ENCODE measurements at places on chromosomes 7 and 10. TPM values are rescaled to one million over a fixed set of nuclear protein-coding genes. Genes with fewer than 3 reads are reported as not detected.

The CCDC136 gene
- total RNA-seq: 16.4 TPM

The GIMAP1 gene
- 3.2 TPM for total RNA-seq

The SAMD9L gene
- total RNA-seq: 11.8 TPM

The CYP2C8 gene
- total RNA-seq: 0.31 TPM

The DKK1 gene
- total RNA-seq: 0.51 TPM

The CCL26 gene
- total RNA-seq: not detected

The GOLGA7B gene
- total RNA-seq: 0.10 TPM

The WNT2 gene
- total RNA-seq: 2.7 TPM

The TAC1 gene
- 0.82 TPM for total RNA-seq

The SPDYE2 gene
- total RNA-seq: not detected

The CUX1 gene
- total RNA-seq: 123 TPM

The ADIRF gene
- 13.2 TPM for total RNA-seq

The CLEC2L gene
- not detected for total RNA-seq

The GRB10 gene
- 28.5 TPM for total RNA-seq

The OR2A12 gene
- not detected for total RNA-seq

The FZD8 gene
- 23.8 TPM for total RNA-seq

The H2BK1 gene
- not detected for total RNA-seq

The CCL24 gene
- total RNA-seq: not detected

The ARL3 gene
- 7.3 TPM for total RNA-seq

The FXYD4 gene
- not detected for total RNA-seq

The UBN2 gene
- 20.0 TPM for total RNA-seq

The LRRD1 gene
- 0.21 TPM for total RNA-seq

The FFAR4 gene
- not detected for total RNA-seq

The TUBB8 gene
- total RNA-seq: not detected

The TEX47 gene
- not detected for total RNA-seq

The UFSP1 gene
- total RNA-seq: 2.7 TPM

The MAT1A gene
- 0.31 TPM for total RNA-seq

The TMEM184A gene
- 22.1 TPM for total RNA-seq

The MYO3A gene
- total RNA-seq: 3.3 TPM

The CPED1 gene
- total RNA-seq: 32.3 TPM

The IL6 gene
- total RNA-seq: not detected
